ENCODE measurements at places on chromosomes 12 and 14. TPM values are rescaled to one million over a fixed set of nuclear protein-coding genes. Genes with fewer than 3 reads are reported as not detected.

Gene GZMB
- total RNA-seq = not detected

Gene FOXN4
- 0.42 TPM for total RNA-seq

Gene OR4E2
- not detected for total RNA-seq

Gene GALNT6
- 8.0 TPM for total RNA-seq

Gene ABCD4
- total RNA-seq = 98.7 TPM

Gene RIMKLB
- total RNA-seq = 52.1 TPM

Gene ACOT6
- total RNA-seq = 0.45 TPM

GRCh38 chr12:132084621-132085290, 59.4 kb downstream of the DDX51 start:
- peak; percentile 85 for DNase-seq

DNA sequence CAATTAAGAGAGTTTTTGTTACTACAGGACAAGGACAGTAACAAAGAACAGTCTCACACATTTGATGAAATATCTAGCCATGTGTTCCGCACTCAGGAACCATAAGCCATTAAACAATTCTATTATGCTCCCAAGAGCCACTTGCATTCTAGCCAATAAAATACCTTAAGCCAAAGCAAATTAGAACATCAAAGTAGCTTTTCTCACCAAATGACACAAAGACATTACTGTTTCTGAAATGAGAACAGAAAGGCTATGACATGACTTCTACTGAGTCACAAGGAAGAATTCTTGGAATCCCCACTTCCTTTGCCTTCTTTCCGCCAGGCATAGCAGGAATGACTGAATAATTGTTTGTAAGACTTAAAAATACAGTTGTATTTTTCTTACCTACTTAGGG, 445.8 kb downstream of the ATP23 start:
- no peak for DNase-seq

DNA sequence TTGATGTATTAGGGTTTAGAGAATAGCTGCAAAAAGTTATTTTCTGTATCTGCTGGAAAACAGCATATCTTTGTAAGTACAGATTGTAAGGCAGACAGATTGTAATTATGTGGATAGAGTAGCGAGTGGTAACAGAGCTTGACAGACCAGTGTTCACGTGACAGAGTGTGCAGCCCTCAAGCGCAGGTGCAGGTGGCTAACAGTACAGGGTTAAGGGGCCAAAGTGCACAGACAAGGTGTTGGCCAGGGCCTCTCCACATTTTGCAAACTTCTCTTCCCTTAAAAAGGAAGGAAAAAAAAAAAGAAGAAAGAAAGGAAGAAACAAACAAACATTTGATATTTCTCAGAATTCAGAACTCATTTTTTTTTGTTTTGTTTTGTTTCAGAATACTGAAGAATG, 25.2 kb upstream of the KLHL42 start:
- no peak for DNase-seq

DNA sequence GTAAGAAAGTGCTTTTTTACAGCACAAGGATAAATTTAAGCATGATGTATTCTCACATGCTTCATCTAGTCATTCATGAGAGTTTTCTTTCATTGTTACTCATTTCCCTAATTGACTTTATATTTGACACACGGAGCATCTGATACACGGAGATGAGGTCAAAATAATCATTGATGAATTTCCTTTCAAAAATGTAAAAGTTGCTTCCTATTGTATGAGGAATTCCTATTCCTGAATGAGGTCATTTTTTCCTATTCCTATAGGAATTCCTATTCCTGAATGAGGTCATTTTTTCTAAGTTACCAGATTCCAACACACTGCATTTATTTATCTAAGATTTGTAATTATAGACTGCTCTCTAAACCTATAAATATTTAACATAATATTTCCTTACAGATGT, 316.7 kb upstream of the KITLG start:
- DNase-seq = no peak

DNA sequence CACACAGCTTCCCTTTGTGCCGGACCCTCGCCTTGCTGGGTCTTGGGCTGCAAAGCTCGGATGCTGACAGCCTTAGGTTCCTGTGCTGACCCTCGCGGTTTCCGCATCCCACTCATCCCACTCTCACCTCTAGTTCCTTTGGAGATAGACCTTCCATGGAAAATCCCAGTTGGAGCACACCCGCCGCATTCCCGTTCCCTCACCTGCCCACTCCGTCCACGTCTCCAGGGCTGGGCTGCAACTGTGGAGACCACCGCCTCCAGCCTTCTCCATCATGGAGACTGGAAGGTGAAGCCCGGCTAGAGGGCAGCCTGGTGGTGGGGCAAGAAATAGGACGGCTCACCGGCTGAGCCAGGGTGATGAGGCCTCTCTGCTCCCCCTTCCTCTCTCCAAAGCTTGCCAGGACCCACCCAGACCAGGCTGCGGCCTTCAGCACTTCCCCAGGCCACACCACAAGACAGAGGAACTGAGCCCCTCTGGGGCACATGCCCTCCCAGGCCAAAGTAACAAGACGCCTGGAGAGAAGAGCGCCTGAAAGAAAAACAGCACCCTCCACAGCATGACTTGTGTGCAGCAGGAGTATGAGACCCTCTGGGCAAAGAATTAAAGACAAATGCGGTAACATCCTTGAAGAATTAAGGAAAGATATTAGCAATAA, 15.0 kb downstream of the TMEM121 start:
- DNase-seq = no peak

DNA sequence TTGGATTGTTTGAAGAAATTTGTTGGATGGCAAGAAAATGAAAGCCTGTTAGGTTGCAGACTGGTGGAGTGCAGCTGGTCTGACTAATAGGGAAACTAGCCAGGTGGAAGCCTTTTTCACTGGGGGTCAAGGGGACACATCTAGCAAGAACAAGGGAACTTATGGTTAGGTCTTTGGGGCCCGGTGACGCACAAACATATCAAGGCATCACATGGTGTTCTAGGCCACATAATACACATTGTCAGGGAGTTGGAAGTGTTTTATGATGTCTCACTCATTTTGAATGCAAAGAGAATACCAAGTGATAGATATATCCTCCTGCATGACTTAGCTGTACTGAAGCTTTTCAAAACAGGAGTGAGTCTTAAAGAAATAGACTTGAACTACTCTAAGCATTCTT, 351.2 kb downstream of the KCNH5 start:
- peak; percentile 91 for DNase-seq

DNA sequence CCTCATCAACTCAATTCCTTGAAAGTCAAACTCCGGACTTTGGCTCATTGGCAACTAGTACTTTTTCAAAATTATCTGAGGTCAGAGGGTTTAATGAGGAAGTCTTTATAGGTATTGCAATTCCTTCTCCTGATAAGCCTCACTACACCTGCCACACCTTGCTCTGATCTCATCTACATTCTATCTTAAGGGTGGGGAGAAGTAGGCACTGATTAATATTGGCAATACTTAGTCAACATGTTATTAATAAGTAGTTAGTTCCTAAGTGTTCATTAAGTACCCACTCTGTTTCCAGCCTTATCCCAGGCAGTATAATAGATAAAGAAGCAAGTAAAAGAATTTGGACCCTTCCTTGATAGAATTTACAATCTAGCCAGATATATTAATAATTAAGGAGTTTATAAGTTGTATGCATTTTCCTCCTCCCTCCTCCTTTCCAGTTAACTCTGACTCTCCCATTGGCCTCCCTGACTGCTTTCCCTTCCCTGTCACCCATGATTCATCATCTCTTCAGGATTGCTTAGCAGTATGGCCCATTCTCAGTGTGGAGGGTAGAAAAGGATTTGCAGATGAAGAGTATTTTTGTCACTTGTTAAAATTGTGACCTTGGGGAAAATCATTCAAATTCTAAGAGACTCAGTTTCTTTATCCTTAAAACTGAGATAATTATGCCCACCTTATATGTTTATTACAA, 231.0 kb upstream of the ATP2B1 start:
- DNase-seq = no peak

DNA sequence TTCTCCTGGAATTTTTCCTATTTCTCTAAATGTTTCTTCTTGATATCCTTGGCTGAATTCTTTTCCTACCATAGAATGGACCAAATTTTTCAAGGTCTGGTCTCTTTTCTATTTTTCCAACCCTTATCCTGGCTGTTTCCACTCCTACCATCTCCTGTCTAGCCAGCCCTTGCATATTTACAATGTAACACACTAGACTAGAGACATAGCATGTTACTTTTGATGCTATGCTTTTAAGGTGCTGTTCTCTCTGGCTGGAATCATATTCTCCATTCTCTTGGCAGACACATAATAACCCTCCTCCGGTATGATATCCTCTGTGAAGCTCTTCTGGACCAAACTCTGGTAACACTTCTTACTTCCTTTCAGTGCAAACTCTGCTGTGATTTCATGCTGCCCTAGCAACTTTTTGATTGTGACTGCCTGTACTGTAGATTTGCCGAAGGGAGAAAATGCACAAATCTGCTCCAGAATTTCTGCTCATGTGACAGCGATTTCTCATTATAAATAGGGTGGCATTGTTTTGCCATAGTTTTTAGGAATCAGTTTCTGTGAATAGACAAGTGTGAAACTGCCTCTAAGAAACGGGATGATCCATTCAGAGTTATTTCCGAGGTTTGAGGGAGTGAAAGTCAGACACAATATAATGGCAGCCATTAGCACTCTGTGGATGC, 284.4 kb downstream of the MDGA2 start:
- no peak for DNase-seq

- DNase-seq = no peak
These were observed 51.3 kb upstream of the PPP2R5C start for GRCh38 chr14:101709962-101710931.

DNA sequence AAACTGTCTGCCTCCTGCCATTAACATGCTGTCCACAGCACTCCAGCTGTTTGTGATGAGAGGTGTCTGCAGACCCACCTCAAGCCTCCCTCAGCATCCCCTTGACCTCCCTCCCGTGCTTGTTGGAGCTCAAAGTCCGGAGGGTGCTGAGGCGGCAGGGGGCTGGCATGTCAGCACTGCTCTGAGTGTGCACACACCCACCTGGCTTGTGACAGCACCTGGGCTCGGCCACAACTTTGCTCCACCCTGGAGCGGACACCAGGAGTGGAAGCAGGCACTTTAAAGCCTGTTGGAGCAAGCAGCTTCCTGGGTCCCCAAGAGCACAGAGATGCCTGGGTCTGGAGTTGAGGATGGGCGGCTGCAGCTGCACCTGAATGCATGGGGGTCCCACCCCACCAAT, 20.9 kb downstream of the SERPINA3 start:
- DNase-seq = no peak

DNA sequence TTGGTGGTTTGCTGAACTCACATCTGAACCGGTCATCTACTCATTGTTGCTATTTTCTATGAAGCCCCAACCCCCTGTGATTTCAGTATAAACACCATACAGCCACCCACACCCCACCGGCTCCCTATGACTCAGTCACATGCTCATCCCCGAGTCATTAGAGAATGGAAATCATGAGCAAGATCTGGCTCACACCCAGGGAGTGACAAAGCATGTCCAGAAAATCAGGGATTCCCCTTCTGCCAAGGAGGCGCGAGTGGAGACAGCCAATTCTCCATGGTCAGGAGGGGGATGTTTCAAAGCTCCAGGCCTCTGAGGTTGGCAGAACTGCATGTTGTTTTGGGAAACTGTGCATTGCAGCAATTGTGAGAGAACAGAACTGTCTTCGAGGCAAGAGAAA, 657.5 kb upstream of the TBX3 start:
- DNase-seq = no peak

- no peak for DNase-seq
These were observed 41.3 kb upstream of the LMNTD1 start for GRCh38 chr12:25594376-25594775.

DNA sequence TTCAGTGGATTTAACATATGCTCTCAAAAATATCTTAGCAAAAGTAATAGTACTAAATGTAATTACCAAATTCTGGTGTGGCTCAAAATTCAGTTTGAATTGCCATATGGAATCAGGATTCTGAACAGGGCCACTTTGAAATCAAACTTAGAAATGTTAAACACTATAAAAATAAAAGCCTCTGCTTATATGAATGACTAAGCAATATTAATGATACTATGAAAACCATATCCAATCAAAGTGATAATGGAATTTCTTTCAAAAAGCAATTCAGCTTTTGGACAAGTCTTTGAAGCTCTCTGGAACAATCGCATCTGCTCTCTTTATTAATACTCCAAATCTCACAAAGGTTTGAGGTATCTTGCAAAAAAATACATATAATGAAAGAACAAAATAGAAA, 51.6 kb downstream of the ERGIC2 start:
- no peak for DNase-seq

DNA sequence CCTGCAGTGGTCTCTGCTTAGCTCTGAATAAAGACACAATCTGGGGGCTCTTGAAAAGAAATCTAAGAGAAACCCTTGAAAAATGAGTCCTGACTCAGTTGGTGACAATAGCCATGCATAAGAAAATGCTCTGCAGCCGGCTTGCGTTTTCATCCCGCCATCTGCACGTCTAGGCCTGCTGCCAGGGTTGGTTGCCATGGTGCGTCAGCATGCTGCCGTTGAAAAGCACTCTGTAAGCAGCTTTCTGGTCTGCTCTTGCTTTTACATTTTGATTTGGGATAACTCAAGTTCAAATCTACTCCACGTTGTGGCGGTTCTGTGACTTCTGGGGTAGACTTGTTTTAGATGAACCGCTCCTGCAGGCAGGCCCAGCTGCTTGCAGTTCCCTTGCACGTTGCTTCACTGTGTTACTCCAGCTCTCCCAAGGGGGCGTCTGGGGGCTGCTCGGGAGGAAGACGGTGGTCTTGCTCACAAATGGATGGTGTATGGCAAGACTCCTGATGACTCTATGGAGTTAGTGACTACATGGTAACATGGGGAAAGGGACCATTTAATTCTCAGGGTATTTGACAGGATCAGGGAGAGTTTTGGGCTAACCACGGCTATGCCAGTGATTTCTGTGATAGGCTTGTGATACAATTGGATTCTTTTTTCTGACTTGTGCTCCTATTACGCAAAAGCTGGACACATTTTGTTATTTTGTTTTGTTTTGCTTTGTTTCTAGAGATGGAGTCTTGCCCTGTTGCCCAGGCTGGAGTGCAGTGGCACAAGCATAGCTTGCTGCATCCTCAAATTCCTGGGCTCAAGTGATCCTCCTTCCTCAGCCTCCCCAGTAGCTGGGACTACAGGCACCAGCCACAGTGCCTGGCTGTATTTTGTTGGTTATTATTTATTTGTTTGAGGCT, 15.8 kb downstream of the WNT5B start:
- DNase-seq = no peak

DNA sequence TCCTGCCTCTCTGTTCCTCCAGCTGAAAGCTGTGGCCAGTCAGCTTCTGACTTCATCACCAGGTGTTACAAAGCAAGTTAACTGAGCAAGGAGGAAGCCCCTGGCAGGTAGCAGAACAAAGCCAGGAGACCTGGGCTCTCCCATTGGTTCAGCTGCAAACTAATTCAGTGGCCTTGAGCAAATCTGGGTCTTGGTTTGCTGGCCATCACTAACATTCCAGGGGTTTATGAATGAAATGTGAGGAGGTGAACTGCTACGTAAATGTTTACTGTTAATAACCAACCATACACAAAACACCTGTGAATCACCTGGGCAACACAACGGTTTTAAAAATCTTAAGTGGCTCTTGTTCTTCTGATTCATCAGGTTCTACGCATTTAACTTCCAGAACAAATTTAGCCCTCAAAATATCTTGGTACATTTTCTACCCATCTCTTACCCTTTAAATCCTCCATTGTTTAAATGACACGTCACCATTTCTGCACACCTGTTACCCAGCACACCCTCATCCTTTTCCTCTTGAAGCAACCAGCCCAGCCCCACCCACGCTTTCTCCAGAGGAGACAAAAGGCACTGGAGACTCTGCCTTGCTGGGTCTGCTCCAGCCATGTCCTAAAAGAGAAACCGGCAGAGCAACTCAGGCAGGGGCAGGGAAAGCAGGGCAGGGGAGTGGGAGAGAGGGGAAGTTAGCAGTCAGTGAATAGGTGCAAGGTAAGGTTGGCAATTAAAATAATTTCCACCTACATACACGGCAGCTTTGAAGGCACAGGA, 49.3 kb upstream of the TSPAN11 start:
- DNase-seq = no peak

GRCh38 chr14:36339816-36340215, 19.4 kb upstream of the MBIP start:
- no peak for DNase-seq
